ENCODE measurements at places on chromosomes 2 and 18. TPM values are rescaled to one million over a fixed set of nuclear protein-coding genes. Genes with fewer than 3 reads are reported as not detected.

Gene PROKR1
- polyA plus RNA-seq, result 0.53 TPM

Gene PDCD1
- 0.81 TPM for polyA plus RNA-seq

Gene SRBD1
- polyA plus RNA-seq, result 2.7 TPM

Gene PAIP2B
- 1.0 TPM for polyA plus RNA-seq

Gene SERPINB7
- polyA plus RNA-seq, result not detected

Gene RPIA
- 15.4 TPM for polyA plus RNA-seq

Gene NETO1
- polyA plus RNA-seq, result 0.10 TPM

Gene MSH6
- 12.4 TPM for polyA plus RNA-seq

Gene LHCGR
- polyA plus RNA-seq, result 0.74 TPM

Gene COL4A3
- 4.3 TPM for polyA plus RNA-seq

Gene HJURP
- polyA plus RNA-seq, result 0.72 TPM

Gene CYRIA
- polyA plus RNA-seq, result 2.4 TPM

Gene DOK6
- polyA plus RNA-seq, result 0.79 TPM

Gene UGT1A4
- not detected for polyA plus RNA-seq

Gene DSC2
- polyA plus RNA-seq, result 2.5 TPM

Gene STARD6
- polyA plus RNA-seq, result not detected

Gene NOSTRIN
- polyA plus RNA-seq, result 25.9 TPM

Gene MYOM1
- 20.0 TPM for polyA plus RNA-seq

Gene MRO
- 0.67 TPM for polyA plus RNA-seq

Gene LRP1B
- 0.90 TPM for polyA plus RNA-seq

Gene NCK2
- polyA plus RNA-seq, result 13.7 TPM

Gene MC5R
- polyA plus RNA-seq, result not detected

Gene KLHL14
- not detected for polyA plus RNA-seq

Gene TTC39C
- polyA plus RNA-seq, result 31.2 TPM

All from adrenal gland (tissue), 19 donors.